ENCODE measurements at places on chromosomes 5 and 9. TPM values are rescaled to one million over a fixed set of nuclear protein-coding genes. Genes with fewer than 3 reads are reported as not detected.

HMCN2 gene
- 1.2 TPM for polyA plus RNA-seq

PCDHB6 gene
- 1.6 TPM for polyA plus RNA-seq

LCN9 gene
- not detected for polyA plus RNA-seq

ECPAS gene
- polyA plus RNA-seq: 89.7 TPM

ZNF366 gene
- 4.5 TPM for polyA plus RNA-seq

LOX gene
- polyA plus RNA-seq: 41.6 TPM

ZNF189 gene
- polyA plus RNA-seq: 49.8 TPM

NSG2 gene
- polyA plus RNA-seq: 0.18 TPM

ABCA2 gene
- polyA plus RNA-seq: 56.6 TPM

- DNase-seq: no peak
These were observed 71.5 kb downstream of the COX7C start for GRCh38 chr5:86689103-86689729.

DNA sequence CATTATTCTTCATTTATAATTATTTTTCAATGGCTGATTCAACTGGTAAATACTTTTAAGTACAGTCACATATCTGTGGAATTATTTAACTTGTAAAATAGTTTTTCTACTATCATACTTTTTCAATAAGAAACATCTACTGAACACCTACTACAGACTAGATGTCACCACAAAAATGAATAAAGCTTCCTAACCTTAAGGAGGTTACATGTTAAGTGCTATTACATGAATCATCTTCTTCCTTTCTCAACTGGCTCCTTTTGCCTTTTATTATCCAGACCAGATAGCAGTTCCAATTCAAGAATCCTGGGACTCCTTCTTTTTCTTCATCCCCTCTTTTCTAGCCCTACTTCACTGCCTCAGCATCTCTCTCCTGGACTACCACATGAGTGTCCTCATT lies 4.7 kb downstream of the PGGT1B start:
- no peak for DNase-seq

DNA sequence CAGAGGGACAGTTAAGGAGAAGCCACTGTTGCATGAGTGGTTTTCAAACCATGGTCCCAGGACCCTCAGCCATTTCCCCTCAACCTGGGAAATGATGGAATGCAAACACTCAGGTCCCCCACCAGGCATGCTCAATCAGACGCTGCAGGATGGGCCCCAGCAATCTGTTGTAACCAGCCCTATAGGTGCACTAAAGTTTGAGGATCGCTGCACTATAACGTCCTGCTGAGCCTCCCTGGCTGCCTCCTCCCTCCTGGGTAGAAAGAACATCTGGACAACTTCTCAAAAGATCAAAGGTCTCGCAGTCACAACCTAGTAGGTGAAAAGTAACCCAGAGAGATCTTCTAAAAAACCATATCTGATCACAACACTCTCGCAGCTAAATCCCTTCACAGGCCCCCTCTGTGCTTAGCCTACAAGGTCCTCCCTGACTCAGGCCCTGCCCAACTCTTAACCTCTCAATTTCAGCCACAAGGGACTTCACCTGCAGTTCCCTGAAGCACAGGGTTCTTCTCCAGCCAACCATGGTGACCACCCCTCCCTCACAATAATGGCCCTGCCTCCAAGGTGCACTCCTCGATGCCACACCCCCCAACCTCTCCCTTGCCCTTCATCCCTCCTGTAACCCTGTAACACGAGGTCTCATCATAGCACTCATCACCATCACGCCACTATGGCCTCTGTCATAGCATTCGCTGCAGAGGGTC lies 3.5 kb downstream of the SHB start:
- no peak for DNase-seq

GRCh38 chr9:111983484-111983908 lies 86.9 kb downstream of the UGCG start:
- no peak for DNase-seq

- DNase-seq: no peak
These were observed 84.9 kb upstream of the ANKRD55 start for GRCh38 chr5:56317923-56318561.

DNA sequence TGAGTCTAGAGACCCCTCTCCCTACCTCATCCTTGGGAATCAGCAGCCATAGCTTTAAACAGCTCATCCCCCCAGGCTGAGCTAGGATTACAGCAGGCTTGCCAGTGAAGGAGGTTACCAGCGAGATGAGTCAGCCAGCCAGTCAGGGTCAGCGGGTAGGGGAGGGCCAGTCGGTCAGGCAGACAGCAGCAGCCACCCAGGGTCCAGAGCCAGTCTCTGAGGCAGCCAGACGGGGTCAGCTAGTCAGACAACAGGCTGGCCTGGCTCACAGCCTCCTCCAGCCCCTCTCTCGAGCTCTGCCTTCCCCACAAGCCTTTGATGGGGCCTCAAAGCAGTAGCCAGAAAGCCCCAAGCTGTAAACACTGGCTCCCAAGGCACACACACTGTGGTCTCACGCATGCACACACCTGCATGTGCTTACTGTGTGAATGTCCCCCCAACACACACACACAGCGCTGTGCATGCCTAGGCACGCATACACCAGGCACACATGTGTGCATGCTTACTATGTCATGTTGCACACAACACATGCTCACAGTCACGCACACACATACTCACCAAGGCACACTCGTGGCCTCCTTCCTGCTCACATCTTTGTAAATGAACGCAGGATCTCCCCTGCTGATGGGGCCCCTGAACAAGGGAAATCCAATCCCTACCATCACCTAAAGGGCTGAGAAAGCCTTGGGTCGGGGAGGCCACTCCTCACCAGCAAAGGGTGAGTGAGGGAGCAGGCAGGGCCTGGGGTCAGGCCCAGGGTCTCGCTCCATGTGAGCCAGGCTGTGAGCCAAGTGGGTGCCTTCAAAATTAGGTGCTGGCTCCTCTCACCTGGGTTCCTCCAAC lies 28.2 kb upstream of the CPLX2 start:
- no peak for DNase-seq

GRCh38 chr9:89696780-89697179 lies 92.0 kb downstream of the GADD45G start:
- no peak for DNase-seq

DNA sequence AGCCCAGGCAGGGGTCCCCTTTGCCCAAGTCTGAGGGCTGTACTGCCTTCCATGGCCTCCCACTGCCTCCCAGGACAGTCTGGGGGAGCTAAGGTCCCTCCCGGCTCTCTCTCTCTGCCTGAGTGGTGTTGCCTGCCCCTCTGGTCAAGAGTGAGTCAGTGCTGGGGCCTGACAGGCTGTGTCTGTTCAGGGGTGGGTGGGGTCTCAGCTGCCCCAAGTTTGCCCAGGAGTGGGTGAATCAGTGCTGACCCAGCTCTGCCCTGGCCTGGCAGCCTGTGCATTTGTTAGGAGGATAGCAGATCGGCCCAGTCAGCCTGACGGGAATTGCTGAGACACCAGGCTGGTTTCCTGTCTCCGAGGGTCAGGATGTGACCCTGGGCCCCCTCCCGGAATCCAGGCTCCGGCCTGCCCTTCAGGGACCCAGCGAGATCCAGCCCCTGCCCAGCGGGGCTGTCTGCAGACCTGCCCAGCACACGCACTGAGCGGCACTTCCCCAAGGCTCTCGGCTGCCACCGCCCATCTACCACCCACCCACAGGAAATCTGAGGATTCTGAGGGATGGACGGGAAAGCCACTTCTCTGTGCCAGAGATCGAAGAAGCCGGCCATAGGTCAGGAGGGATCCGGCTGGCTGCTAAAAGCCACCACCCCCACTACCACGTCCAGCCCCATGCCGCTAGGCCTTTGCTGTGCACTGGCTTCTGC lies 15.9 kb downstream of the ENG start:
- no peak for DNase-seq

DNA sequence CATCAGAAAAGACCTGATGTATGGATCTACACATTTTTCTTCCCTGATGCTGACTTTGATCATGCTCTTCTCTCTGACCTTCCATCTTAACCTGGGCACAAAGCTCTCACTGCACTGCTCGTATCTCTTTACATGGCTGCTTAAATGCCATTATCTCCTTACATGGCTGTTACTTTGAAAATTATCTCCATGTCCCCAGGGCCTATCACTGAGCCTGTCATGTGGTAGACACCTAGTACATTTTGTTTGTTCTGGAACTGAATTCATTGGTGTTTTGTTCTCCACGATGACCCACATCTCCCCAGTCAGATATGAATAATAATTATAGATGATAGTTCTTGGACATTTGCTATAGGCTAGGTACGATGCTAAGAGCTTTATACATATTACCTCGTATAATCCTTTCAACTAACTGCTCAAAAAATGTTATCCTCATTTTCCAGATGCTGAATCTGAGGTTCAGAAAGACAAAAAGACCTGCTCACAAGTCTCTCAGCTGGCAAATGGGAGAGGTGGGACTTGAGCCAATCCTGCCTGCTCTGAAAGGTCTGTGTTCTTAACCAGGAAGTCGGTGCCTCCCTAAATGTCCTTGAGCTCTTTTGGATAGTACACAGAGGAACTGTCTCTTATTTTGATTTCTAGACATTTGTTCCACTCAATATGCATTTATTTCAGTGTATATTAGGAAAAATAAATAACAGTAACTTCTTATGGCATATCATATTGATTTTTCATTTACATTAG lies 9.8 kb upstream of the CPEB4 start:
- no peak for DNase-seq

- no peak for DNase-seq
These were observed 132.6 kb downstream of the SPOCK1 start for GRCh38 chr5:137366526-137366925.

- DNase-seq: no peak
These were observed 732.0 kb downstream of the CDH18 start for GRCh38 chr5:19256036-19256435.

GRCh38 chr5:90534922-90535321 lies 5.5 kb upstream of the LYSMD3 start:
- DNase-seq: no peak

DNA sequence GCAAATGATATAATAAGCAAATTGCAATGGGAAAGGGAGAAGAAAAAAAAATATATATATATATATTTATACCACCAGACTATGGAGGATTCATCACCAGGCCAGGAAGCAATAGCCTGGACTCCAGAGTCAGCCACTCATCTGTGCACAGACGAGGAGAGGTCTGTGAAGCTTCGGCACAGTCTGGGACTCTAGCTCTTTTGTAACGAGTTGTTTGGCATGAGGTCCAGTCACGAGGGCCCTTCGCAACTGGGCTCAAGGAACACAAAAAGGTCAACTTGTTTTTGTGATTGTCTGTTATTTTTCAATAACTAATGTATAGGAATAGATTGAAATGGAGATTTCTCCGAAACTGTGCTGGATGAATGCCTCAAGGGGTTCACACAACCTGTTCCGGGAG lies 14.7 kb upstream of the FGF1 start:
- no peak for DNase-seq

DNA sequence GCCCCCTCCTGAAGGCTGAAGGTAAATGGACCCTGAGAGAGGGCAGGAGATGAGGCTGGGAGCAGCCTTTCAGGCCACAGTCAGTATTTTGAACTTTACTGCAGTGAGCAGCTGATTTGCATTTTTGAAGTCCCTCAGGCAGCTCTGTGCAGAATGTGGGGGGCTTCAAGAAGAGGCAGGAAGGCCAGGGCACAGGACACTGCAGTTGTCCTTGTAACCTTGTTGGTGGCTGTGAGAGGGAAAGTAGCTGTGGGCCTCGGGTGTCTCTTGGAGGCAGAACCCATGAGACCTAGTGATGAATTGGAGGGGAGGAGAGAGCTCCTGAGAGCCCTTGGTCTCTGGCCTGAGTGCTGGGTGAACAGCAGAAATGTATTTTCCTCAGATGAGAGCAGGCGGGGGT lies 2.6 kb downstream of the CCDC180 start:
- no peak for DNase-seq

DNA sequence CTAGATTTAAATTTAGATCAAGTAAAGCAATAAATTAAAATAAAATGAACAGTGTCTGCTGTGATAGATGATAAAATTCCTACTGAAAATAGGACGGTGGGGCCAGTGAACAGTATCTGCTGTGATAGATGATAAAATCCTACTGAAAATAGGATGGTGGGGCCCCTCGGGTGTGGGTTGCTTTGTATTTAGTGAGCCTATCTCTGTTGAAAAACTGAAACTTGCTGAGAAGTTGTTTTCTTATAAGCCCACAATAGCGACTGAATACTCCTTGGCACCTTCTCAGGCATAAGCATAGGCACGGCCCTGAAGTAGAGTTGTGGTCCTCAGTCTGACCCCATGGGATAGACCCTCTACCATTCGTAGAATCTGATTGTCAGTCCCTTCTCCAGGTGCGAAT lies 5.7 kb downstream of the SDHA start:
- no peak for DNase-seq

- DNase-seq: no peak
These were observed 668.4 kb upstream of the CCNG1 start for GRCh38 chr5:162769019-162769418.

- no peak for DNase-seq
These were observed 3.5 kb downstream of the LAMC3 start for GRCh38 chr9:131012396-131012917.

DNA sequence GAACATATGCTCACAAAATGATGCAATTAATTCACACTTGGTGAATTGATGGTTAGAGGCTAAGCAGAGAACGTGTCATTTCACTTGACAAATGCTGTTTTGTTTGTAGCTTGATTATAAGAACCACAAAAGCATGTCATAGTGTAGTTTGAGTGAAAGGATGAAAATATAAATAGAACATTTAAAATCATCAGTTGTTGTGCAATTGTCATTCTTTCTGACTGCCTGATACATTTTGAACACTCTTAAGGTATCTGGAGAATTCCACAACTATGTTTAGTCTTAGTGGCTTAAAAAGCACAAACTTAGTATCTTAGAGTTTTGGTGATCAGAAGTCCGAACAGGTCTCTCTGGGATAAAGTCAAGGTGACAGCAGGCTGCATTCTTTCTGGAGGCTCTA lies 129.4 kb downstream of the BASP1 start:
- DNase-seq: no peak

DNA sequence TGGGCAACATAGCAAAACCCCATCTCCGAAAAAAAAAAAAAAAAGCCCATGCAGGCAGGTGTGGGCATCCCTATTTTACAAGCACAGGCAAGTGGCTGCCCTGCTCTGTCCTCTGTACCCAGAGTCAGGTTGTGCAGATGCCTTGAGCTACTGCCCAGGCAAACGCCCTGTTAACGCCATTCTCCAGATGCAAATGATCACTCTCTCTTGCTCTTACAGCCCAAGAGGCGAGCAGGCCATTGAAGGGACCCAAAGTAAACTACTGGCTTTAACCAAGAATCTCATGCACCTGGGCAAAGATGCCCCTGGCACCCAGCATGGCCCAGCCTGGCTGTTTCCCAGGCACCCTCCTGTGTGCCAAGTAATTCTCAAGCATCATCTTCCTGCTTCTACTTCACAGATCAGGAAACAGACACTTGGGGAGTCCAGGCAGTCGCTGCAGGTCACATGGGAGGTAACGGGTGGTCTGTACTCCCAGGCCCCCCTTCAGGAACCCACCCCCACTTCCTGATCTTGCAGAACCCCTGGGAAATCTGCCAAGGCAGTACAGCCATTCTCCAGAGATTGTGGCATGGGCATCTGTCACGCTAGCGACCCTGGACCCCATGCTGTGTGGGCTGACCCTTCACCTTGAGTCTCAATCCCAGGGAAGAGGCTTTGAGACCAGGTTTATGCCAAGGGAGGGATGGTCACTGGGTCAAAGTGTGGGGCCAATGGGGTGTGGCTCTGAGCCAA lies 14.2 kb downstream of the EEIG1 start:
- DNase-seq: no peak

Measured in renal pelvis (tissue), 12 donors.